ENCODE measurements at places on chromosomes 2 and 18. TPM values are rescaled to one million over a fixed set of nuclear protein-coding genes. Genes with fewer than 3 reads are reported as not detected.

DNA sequence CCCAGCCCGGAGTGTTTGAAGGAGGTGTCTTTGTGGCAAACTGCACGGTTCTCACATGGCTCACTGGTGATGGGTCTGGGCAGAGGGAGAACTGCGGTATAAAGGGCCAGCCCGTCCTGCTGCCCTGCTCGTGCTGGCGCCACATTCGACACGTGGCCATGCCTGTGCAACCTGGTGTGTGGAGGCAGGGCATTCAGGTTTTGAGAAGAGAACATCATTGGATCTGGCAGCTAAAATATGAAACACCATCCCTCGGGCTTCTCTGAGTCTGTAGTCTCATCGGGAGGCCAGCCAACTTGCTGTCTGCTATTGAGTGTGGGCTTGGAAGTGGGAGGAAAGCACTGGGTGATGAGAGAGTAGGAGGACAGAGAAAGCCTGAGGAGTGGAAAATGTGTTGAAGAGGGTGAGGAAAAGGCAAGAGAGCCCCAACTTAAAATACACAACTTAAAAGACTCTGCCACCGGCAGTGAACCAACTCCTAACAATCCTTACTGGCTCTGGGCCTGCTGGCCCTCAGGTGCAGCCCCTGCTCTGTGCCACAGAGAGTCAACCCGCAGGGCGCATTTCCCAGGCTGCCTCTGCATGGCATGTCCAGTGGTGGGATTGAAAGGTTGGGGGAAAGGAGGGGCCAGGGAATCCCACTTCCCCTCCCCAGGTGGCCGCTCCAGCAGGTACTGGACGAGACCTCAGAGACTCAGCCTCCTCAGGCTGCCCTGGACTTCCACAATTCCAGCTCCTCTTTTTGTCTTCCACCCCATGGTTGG, 112.7 kb upstream of the DLX2 start:
- no peak for DNase-seq

DNA sequence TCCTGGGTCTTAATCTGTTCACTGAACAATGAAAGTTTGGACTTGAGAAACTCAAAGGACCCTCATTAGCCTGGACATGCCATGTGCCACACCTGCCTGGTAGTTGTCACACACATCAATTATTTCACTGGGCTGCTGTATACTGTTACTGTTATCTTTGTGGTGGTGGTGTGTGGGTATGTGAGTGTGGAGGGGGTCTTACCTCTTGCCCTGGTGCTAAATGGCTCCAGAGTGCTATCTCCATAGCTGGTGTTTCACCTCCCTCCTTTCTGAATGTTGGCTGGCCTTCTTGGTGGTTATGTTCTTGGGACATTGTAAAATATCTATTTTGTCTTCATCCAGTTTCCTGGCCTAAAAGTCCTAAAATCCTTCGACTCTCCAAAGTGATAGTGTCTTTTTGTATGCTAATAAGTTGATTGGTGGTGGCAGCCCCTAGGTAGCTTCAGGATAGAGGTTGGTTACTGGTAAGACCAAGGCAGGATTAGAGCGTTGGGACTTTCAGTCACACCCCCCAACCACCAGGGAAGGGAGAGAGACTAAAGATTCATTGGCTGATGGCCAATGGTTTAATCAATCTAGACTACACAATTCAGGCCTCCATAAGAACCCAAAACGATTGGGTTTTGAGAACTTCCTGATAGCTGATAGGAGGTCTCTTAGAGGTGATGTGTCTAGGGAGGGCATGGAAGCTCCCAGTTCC, 328.1 kb downstream of the MYCN start:
- no peak for DNase-seq

- DNase-seq: no peak
These were observed 54.6 kb downstream of the IL1R2 start for GRCh38 chr2:102046135-102046986.

DNA sequence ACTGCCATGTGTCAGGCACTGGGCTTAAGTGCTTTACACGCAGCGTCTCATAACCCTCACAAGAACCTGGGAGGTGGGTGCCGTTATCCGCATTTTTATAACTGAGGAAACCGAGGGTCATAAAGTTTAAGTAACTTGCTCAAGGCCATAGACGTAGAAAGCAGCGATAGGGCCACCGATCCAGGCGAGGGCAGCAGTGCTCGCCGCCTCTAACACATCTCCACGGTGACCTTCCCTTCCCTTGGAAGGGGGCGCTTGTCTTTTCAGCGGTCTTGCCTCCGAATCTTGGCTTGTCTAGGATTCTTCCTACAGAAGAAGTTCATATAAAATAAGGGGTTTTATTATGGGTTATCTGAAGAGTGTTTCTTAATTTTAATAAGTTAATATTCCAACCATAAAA, 186.6 kb downstream of the GBX2 start:
- no peak for DNase-seq

GRCh38 chr18:62637807-62638687, 77.3 kb upstream of the PHLPP1 start:
- DNase-seq: peak; percentile 64

DNA sequence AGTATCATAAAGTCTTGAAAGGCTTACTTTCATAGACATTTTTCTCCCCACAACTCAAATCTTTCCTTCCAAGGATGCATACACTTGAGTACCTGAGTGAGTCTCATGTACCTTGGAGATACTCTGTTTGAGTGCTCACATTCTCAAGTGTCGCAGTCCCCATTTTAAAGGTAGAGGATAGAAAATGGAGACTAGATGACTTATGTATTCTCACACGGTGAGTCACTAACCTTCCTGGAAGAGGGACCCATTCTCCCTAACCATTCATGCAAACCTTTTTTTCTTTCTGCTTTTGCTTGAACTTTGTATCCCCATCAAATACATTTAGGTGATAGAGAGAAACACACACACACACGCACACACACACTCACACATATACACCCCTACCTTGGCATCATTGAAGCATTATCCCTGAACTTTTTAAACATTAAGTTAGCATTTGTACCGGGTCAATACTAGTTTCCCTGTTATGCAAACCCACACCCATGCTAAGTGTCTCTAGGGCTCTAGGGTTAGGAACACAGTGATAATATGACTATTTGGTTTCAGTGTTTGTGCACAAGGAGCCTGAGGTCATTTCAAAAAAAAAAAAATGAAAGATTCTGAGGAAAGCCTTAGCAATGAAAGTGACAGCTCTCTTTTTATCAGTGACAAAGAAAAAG, 236.2 kb downstream of the IKZF2 start:
- DNase-seq: peak; percentile 71

DNA sequence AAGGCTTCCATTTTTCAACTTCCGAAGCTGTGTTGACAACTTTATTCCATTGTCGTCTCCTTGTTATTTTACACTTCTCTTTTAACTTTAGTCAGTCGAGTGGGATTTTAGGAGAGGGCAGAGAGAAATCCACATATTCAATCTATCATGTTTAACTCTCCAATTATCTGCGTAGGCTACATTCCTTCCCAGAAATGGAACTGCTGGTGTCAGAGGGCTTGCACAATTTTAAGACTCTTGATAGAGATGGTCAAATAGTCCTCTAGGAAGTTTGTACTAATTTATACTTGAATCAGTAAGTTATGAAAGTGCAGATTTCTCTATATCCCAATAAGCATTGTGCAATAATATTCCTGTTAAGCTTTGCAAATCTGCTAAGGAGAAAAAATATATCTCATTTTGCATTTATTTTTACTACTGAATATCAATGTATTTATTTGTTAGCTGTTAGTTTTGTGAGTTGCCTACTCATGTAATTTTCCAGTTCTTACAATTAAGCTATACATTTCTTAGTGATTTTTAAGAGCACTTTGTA, 95.6 kb downstream of the CYP26B1 start:
- no peak for DNase-seq

GRCh38 chr2:10080536-10081304, 509 bp upstream of the CYS1 start:
- no peak for DNase-seq

DNA sequence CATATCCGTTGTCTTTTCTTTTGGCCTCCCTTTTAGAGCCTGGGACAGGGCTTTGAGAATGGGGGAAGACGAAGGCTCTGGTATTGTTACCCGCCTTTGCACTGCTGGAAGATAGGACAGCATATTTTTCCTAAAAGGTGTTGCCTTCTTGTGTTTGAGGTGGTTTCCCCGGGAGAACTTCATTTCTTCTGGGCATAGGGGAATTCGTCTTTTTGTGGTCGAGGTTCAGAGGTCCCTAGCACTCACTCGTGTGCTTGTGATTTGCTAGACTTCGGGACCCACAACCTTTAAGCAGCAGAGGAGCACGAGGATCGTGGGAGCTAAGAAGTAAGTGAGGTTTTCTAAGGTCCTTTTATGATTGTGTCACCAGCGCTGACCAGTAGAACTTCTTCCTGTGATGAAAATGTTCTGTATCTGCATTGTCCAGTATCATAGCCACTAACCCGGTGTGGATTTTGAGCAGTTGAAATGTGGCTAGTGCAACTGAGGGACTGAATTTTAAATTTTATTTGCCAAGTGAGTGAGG, 611 bp downstream of the ZNF512 start:
- DNase-seq: no peak

DNA sequence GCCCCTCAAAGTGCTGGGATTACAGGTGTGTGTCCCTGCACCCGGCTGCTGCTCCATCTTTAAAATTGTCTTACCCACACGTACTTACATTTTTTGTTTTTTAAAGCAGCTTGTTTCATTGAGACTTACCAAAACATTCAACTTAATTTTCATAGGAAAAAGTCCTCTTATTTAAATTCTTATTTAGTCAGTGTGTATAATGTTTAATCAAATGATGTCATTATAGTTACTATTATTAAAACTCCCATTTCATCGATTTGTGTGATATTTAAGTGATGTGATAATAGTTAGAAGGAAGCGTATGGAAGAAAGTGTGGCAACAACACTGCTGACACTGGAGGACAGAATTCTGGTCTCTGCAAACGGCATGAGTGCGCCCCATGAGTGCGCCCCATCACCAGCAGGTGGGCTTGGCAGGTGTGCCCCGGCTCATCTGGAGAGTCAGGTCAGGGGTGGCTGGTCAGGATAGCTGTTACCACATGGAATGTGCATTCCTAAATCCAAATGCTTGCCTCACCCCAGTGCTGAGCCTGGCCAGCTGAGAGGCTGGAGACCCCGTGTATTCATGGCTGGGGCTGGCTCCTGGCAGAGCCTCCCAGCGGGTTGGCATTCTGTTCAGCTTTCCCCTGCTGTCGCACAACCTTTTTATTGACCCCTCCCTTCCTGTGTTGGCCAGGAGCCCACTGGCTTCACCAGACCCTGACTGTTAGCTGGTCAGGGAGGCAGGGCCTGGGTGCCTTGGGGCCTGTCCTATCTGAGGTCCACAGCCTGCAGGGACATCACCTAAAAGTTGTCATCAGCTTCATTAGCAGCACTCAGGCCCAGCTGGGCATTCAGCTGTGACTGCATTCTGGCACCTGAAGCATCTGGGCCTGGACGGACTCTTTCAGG, 79.7 kb downstream of the AGAP1 start:
- no peak for DNase-seq

DNA sequence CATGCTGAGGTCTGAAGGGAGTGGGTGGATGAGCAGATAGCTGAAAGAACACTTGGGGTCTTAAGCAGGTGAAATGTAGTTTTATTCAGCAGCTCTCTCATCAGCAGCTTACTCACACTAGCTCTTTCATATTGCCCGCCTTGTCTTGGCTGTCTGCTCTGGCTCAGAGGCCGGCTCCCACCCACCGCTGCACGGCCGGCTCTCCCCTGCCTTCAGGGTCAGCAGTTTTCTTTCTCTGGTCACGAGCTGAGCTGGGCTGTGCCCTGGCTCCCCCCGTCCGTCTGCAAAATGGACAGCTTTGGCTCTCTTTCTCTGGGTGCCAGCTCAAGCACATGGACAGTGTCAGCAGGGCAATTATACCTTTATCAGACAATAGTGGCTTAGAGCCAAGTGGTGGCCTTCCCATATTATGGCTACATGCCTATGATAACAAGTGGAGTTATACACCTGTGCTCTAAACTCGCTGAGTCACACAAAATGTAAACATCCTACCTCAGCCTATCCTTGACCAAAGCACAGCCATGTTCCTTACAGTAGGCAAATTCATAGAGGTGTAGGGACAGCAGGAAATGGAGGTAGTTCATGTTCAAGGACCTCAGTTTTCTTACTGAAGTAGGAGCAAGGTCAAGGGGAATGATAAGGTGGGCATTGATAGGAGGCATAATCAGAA, 224.8 kb downstream of the SOCS6 start:
- peak; percentile 37 for DNase-seq

DNA sequence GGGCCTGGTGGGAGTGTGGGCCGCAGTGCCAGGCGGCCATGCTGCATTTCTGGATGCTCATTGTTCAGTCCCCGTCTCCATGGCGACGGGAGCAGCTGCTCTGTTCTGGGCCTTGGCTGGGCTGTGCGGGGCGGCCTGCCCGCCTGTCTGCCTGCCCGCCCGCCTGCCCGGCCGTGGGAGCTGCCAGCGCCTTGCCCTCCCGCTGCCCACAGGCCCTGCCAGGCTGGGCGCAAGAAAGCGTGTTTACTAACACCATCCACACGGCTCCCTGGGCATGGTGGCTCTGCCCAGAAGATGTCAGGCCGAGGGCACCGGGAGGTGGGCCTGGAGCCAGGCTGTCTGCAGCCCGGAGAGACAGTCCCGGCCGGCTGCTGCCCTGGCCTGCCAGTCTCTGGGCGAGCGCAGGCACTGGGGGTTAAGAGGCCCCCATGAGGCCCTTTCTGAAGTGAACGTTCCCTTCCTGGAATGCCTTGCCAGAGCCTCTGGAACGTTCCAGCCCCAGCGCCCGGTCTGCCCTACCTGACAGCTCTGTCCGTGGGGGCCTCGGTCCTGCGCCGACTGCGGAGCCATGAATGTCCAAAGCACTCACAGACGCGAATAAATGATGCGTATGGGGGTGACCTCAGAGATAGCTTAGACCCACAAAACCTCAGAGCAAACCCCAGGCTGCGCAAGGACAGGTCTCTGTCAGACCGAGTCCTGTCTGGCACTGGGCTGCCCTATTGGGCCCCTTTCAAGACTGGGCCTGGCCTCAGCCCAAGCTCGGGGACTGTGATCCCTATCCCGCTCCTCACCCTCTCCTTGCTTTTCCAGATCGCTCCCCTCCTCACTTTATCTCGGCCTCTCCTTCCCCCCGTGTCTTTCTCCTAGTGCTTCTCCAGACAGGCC, 44.3 kb downstream of the MYCN start:
- no peak for DNase-seq

DNA sequence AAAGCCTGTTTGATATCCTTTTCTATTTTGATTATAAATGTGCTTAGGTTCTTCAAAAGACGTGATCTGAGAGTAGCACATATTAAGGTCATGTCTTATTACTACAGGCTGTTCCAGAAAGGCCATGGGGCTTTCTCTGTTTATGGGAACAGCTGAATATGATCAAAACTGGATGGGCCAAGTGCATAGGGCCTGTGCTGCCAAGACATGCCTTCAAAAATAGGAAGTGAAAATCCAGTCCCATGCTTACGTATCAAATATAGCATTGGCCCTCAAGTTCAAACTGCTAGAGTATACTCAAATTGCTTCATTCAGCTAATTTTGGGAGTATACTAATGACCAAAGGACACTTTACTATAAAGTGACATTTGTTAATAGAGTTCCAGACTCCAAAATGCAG, 24.1 kb downstream of the SLC25A52 start:
- no peak for DNase-seq

GRCh38 chr2:128735296-128735960, 416.8 kb upstream of the HS6ST1 start:
- no peak for DNase-seq

GRCh38 chr2:218962859-218963492, 3.5 kb downstream of the CDK5R2 start:
- peak; percentile 41 for DNase-seq

TUBB8B gene
- not detected for total RNA-seq

BIN1 gene
- total RNA-seq: 58.9 TPM

TMEM182 gene
- total RNA-seq: 6.5 TPM

TACR1 gene
- not detected for total RNA-seq

VRK2 gene
- 22.7 TPM for total RNA-seq

HOXD12 gene
- total RNA-seq: not detected
